ENCODE measurements at places on chromosomes 4 and X.
A peak's percentile ranks its signal among the peaks of the same experiment; 100 is the strongest.

DNA sequence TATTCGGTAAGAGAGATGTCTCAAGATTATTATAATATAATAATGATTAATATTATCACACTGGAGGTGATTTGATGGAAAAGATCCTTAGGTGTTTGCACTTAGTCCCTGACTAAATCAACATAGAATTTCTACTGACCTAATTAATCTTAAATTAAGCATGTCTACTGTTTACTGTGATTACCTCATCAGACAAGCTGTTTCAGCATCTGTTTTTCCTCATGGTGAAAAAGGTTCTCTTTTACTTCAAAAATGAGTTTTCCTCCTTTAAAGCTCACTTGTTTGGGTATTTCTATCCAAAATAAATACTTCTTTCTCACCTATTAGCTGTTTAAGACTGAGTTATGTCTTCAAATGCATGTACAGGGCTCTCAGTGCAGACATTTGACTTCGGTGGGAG is 407.8 kb downstream of the NKX6-1 start:
- DNase-seq = no peak

DNA sequence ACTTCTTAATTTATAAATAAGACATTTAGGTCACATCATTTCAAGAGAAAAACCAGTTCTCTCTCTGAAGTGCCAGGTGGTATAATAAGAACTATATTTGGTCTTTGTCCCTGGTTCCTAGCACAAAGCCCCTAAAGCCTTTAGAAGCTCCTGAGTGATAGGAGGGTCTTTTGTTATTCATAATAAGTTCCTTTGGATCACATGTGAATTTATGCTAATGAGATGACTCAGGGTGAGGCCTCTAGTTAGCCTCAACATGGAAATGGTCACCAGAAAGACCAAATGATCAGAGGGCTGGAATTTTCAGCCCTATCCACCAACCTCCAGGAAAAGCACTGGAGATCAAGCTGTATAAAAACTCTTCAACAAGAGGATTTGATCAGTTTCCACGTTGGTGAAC is 68.1 kb upstream of the BLTP1 start:
- DNase-seq = no peak

DNA sequence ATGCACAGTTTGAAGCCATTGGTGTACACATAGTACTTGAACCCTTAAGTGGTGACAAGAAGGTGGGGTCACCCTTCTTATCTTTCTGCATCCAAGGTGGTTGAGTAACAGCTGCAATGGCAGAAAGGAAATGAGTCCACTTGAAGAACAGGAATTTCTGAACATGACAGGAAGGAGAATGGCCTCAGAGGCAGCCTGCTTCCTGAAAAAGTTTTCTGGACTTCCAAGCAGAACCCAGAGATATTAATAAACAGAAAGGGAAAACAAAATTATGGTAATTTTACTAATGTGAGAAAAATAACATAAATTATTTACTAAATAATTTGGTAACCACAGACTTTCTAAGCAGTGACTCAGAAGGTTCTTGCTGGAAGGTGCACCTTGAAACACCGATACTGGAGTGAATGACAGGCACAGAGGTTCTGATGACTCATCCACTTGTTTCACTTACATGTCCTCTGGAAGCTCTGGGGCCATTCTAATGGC is 119.9 kb upstream of the HS3ST1 start:
- peak; percentile 9 for DNase-seq

DNA sequence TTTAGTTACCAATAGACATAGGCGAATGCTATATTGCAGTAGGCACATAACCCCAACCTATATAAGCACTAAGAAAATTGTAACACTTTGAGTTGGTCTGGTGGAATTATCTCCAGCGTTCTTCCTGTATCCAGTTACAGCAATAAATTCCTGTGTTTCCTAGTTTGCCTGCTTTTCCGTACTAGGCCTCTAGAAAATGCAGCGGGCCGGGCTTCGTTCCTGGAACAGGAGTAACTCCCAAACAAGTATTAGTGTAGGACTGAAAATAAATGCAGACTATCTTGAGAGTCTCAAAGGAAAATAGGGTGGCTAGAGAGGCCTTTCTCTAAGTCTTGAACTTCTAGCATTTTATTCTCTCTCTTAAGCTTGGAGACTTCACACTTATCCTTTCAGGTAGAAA is 159.8 kb downstream of the OR13H1 start:
- DNase-seq = no peak

GRCh38 chr4:33013282-33013681 is 2293.1 kb downstream of the PCDH7 start:
- DNase-seq = no peak

- DNase-seq = no peak
These were observed 69.7 kb downstream of the TMEM154 start for GRCh38 chr4:152610131-152610530.

- no peak for DNase-seq
These were observed 57.6 kb upstream of the UBQLN2 start for GRCh38 chrX:56505866-56506265.

- no peak for DNase-seq
These were observed 60.9 kb upstream of the IL13RA1 start for GRCh38 chrX:118666521-118666920.

DNA sequence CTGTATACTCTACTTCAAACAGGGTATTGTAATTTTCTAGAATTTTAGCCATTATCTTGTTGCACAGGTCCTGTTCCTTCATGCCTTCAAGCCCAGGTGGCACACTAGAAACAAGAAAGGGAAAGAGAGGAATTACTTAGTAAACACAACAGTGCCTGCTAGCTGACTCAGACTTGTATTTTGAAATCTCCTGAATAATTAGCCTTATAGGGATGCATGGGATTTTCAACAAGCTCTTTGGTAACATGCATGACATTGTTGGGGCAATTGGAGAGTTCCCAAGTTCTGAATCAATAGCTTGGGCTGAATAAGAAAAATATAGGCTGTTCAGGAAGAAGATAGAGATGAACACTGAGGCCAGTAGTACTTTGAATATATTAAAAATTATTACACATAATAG is 118.8 kb downstream of the FAM13A start:
- DNase-seq = no peak

GRCh38 chrX:125287282-125287681 is 32.4 kb upstream of the TEX13C start:
- DNase-seq = no peak

GRCh38 chrX:141960578-141960977 is 56.9 kb downstream of the MAGEC1 start:
- no peak for DNase-seq

GRCh38 chr4:7134737-7135388 is 57.5 kb upstream of the SORCS2 start:
- peak; percentile 14 for DNase-seq

DNA sequence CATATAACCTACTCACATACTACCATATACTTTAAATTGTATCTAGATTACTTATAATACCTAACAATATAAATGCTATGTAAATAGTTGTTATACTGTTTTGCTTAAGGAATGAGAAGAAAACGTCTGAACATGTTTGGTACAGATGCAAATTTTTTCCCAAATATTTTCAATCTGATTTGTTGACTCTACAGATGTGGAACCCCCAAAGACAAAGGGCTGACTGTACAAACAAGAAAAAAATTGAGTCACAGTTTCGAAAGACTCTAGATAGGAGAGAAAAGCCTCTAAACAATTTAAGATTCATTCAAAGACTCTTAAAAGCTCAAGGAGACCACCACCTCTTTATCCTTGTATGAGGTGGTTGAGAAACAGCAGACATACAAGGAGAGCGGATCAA is 142.8 kb downstream of the SLC7A11 start:
- DNase-seq = no peak

- DNase-seq = peak; percentile 16
These were observed 101.4 kb upstream of the RAB40AL start for GRCh38 chrX:102835504-102836146.

- no peak for DNase-seq
These were observed 72.4 kb downstream of the ANKRD50 start for GRCh38 chr4:124640022-124640730.

DNA sequence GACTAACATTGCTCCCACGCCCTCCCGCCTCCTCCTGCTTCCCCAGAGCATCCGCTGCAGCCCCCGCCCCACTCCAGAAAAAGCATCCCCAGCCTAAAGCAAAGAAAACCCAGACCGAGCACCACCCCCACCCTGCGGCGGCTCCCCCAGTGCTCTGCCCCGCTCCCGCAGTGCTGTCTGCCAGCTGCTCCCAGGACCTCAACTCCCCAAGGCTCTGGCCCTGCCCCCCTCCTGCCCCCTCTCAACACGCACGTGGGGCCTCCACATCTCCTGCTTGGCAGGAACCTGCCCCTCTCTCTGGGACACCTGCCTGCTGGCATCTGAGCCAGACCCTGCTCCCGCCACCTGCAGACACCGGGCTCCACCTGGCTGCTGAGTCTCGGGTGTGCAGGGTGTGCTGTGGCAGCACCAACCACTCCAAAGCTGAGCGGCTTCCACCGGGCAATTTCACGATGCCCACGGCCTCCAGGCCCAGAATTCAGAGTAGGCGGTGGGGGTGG is 79.4 kb downstream of the FAM53A start:
- peak; percentile 56 for DNase-seq

- DNase-seq = peak; percentile 71
These were observed 829 bp downstream of the ELOVL6 start for GRCh38 chr4:110197529-110198042.

- DNase-seq = peak; percentile 60
These were observed 13.3 kb downstream of the PDZD4 start for GRCh38 chrX:153816831-153817690.

DNA sequence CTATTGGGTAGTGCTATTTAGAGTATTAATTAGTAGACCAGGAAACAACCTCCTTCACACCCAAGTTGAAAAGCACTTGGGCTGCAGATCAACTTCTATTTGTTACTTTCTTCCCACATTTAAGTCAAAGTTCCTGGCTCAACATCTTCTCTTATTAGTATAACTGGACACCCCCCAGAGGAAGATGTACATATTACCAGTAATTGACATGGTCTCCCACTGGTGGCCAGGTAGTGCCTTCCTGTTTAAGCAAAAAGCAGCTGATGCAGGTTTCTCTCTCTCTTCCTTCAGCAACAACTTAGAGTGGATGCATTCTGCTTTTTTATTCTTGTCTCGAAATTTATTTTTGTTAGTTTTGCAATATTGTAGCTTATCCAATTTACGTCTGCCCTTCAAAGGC is 438.1 kb downstream of the GBA3 start:
- no peak for DNase-seq

DNA sequence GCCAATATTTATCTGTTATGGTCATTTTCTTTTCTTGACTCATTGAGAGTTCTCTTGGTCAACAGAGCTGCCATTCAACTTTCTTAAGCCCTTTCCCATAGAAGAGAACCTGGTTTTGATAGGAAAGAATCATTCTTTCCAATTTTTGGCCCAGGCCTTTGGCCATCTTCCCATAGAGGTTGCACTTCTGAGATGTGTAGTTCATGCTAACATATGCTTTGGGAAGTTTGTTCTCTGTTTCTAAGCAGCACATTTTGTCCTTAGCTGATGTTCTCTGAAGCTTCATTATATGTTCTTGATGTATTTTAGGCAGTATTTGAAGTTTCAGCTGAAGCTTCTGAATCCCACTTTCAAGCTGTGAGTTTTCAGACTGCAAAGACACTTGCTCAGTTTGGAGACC is 161.1 kb downstream of the VEGFC start:
- DNase-seq = no peak

- DNase-seq = no peak
These were observed 190.2 kb downstream of the DCLK2 start for GRCh38 chr4:150268444-150268843.

DNA sequence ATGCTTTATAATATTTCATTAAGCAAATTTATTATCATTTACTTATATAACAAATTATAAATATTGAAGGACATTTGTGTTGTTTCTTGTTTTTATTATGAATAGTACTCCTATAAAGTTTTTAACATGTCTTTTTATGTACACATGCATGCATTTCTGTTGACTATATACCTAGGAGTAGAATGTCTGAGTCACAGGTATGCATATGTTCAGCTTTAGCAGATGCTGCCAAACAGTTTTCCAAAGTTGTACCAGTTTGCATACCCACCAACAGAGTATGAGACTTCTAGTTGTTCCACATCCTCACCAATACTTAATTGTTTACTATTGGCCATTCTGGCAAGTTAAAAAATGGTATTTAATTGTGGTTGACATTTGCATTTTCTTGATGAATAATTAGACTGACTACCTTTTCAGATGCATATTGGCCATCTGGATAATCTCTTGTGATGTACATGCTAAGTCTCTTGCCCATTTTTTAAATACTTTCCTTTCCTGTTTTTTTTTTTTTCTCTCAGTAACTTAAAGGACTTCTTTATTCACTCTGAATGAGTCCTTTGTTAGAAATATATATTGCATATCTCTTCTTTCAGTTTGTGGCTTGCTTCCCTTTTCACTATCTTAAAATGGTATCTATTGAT is 132.2 kb upstream of the TRIM2 start:
- no peak for DNase-seq

- DNase-seq = no peak
These were observed 44.7 kb upstream of the BEX4 start for GRCh38 chrX:103170216-103170615.

GRCh38 chr4:111268769-111269414 is 646.0 kb upstream of the PITX2 start:
- DNase-seq = no peak

- no peak for DNase-seq
These were observed 5.7 kb upstream of the TADA2B start for GRCh38 chr4:7037425-7037824.

DNA sequence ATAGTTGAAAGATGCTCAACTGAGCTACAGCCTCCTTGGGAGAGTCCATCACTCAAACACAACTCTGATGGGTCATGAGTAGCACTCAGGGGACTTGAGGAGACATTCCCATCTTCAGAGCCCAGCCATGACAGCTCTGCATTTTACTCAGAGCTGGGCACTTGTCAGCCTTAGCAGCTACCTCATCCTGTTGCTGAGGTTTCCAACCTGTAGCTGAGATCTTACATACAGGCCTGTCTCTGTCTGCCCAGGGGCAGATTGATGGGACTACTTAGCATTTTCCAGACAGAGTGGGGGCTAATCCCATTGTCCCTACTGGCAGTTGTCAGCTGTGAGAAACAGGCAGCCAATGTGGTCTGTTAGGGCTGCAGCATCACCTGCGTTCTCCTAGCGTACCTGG is 3.5 kb downstream of the FHDC1 start:
- no peak for DNase-seq

- no peak for DNase-seq
These were observed 7.9 kb downstream of the PDLIM5 start for GRCh38 chr4:94459462-94460161.

GRCh38 chr4:168475745-168476144 is 4.5 kb downstream of the DDX60L start:
- DNase-seq = peak; percentile 76

DNA sequence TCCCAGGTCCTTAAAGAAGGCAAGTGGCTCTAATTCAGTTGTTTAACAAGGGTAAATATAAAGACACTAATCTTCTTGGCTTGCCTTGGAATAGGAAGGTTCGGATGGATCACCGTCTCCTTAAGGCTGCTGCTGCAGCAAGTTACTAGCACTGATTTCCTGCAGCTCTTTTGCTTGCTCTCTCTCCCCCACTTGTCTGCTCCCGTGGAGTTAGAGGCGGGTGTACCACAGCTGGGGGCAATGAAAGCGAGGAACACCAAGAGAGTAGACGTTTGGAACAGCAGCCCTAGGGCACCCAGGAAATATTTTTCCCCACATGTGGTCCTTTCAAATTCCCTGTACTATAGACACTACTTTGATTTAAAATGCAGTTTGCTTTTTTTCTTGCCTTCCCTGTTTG is 202.2 kb downstream of the SH2D1A start:
- no peak for DNase-seq

GRCh38 chr4:2251073-2251794 is 9.3 kb upstream of the HAUS3 start:
- peak; percentile 3 for DNase-seq
